SK-N-SH (cell line): ENCODE measurements at places on chromosomes 1 and 21. TPM values are rescaled to one million over a fixed set of nuclear protein-coding genes. Genes with fewer than 3 reads are reported as not detected.
A peak's percentile ranks its signal among the peaks of the same experiment; 100 is the strongest.

- no peak overlapping the region for H3K4me3 ChIP-seq
- H3K36me3 ChIP-seq: no peaks in the 10 kb centered on the region
- H3K4me1 ChIP-seq: peaks cover 26% of the 10 kb centered on the region; the same call in 1 of the 2 replicates
- no peak overlapping the region for H3K27ac ChIP-seq
- no peaks in the 10 kb centered on the region for H3K27me3 ChIP-seq
- DNase-seq: no peak
Observed at GRCh38 chr1:16191916-16192546, 20.4 kb downstream of the ARHGEF19 start.

GRCh38 chr21:21010228-21010627, 12.0 kb downstream of the NCAM2 start:
- H3K4me1 ChIP-seq: no peaks in the 10 kb centered on the region
- H3K27ac ChIP-seq: no peak overlapping the region
- H3K36me3 ChIP-seq: no peaks in the 10 kb centered on the region
- H3K4me3 ChIP-seq: no peak overlapping the region
- no peaks in the 10 kb centered on the region for H3K27me3 ChIP-seq

WNT2B gene
- polyA plus RNA-seq: 3.4 and 4.3 TPM in 2 replicates

DNA sequence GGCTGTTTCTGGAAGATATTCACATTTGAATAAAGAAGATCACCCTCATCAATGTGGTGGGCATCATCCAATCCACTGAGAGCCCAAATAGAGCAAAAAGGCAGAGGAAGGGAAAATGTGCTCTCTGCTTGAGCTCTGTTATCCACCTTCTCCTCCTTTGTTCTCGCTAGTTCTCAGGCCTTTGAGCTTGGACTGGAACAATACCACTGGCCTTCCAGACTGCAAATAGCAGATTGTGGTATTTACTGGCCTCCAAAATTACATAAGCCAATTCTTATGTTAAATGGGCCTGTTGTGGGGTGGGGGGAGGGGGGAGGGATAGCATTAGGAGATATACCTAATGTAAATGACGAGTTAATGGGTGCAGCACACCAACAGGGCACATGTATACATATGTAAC, 219.3 kb downstream of the C1orf94 start:
- H3K27ac ChIP-seq: no peak overlapping the region
- DNase-seq: no peak
- no peaks in the 10 kb centered on the region for H3K4me1 ChIP-seq
- no peaks in the 10 kb centered on the region for H3K27me3 ChIP-seq
- no peak overlapping the region for H3K4me3 ChIP-seq
- no peaks in the 10 kb centered on the region for H3K36me3 ChIP-seq

DNA sequence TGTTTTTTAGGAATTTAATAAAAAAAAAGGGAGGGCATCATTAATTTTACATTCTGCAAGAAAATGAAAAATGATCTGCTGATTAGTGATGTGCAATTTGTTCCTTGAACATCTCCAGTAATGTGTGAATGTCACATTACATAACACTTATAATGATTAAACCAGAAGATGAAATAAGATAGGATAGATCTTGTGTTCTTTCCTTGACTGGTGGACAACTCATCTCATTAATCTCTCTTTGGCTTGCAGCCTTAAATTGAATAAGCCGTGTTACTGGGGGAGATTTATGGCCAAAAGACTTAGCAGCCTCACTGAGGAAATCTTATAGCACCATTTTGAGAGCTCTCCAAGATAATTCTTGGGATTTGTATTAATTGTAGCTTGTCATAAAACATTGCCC, 217.2 kb downstream of the ST6GALNAC3 start:
- no peaks in the 10 kb centered on the region for H3K27me3 ChIP-seq
- H3K27ac ChIP-seq: no peak overlapping the region
- DNase-seq: no peak
- no peak overlapping the region for H3K4me3 ChIP-seq
- H3K4me1 ChIP-seq: no peaks in the 10 kb centered on the region

DNA sequence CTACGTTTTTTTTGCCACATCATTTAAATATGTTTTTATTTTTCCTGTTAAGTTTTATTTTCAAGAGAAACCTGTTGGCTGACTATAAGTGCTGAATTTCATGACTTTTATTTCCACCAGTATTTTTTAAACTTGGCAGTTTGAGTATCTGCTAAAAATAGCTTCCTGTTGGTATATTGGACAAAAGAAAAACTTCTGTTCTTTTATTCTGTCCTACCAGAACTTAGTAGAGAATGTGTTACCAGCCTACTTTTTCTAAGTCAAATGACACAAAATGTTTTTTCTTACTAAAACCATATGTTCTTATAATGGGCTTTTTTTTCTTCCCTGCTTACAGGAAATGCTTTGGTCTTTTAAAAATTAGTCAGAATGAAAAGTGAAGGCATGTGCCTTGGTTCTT, 7.6 kb downstream of the DR1 start:
- H3K4me3 ChIP-seq: 0 out of 2 replicates have a peak overlapping the region, but pooled peaks have one; percentile 12
- H3K27ac ChIP-seq: peak overlapping the region; percentile 75
- DNase-seq: no peak
- H3K27me3 ChIP-seq: no peaks in the 10 kb centered on the region

DNA sequence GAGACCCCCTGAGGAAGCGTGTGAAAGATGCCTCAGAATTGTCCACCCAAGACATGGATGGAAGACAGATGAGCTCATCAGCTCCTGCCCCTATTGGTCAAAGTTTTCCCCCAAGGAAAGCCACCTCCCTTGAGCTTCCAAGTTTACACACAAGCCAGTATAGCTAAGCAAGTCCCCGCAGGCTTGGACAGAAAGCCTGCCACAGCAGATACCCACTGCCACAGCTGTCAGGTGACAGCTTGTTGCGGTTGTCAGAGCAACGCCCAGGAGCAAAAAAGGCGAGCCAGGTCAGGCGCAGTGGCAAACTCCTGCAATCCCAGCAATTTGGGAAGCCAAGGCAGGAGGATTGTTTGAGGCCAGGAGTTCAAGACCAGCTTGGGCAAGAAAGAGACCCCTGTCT, 60.9 kb upstream of the IFNAR2 start:
- no peak overlapping the region for H3K27ac ChIP-seq
- DNase-seq: no peak
- peaks cover 54% of the 10 kb centered on the region for H3K27me3 ChIP-seq
- no peaks in the 10 kb centered on the region for H3K4me1 ChIP-seq
- no peaks in the 10 kb centered on the region for H3K36me3 ChIP-seq

GRCh38 chr1:99580451-99580850, 65.5 kb upstream of the PALMD start:
- no peak overlapping the region for H3K27ac ChIP-seq
- peaks cover 3% of the 10 kb centered on the region; the same call in 1 of the 2 replicates for H3K4me1 ChIP-seq
